NAMALWA (cell line): ENCODE measurements at places on chromosomes 5 and 9.

- DNase-seq = no peak
These were observed 24.2 kb downstream of the C9orf50 start for GRCh38 chr9:129596541-129597331.

GRCh38 chr5:2105141-2105540, 222.4 kb upstream of the IRX4 start:
- no peak for DNase-seq

DNA sequence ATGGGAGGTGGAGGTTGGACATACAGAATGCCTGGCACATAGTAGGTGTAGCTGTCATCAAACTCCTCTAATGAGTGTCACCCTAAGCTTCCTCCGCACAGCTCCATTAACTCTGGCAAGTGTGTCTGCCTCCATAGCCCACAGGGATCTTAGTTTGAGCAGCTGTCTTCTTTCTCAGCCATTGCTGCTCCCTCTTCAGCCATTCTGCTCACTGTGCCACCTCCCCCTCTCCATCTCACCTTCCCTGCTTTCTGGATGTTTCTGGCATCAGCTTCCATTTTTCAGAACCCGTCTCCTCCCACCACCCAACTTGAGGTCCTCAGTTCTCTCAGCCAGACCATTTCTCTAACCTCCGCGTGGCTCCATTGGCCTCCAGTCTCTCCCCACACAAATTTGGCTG, 13.3 kb upstream of the GLIS3 start:
- DNase-seq = no peak

- DNase-seq = no peak
These were observed 7.8 kb upstream of the BOD1 start for GRCh38 chr5:173624282-173624681.

DNA sequence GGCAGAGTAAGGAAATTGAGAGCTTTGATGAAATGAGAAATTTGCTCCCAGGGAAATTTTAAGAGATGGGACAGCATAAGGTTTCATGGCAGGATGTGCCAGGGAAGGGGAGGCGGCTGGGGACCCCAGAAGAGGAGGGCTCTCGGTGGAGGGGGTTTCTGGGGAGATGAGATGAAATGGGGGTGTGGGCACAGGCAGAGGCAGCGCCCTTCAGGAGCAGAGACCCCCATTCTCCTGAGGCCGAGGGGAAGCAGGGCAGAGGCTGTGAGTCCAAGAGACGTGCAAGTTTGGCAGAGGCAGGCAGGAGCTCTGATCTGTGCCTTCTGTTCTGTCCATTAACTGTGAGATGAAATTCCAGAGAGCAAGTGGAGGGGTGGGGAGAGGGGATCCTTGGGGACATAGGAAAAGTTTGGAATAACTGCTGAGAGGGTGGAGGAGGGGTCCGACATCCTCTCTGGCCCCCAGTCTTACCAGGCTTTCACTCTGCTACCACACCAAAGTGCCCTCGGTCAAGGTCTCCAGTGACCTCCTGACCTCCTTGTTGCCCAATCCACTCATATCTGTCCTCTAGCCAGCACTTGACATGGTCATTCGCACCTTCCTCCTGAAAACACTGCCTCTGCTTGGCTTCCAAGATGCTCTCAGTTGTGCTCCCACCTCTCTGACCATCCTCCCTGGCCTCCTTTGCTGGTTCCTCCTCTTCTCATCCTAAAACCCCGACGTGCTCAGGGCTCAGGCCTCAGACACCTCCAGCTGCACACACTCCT, 108.1 kb upstream of the MVB12B start:
- DNase-seq = no peak
